ENCODE measurements at places on chromosomes 5 and 9. TPM values are rescaled to one million over a fixed set of nuclear protein-coding genes. Genes with fewer than 3 reads are reported as not detected.

Gene SGTB
- 4.6 TPM for total RNA-seq

Gene RAB3C
- total RNA-seq: 5.8 TPM

Gene HBEGF
- total RNA-seq: 5.6 TPM

Gene EXOC3
- total RNA-seq: 63.3 TPM

Gene MYMK
- total RNA-seq: not detected

Gene SCGB3A2
- total RNA-seq: not detected

Gene SUSD1
- 45.8 TPM for total RNA-seq

Gene APC
- total RNA-seq: 40.4 TPM
